CD4-positive, alpha-beta memory T cell (primary cell): ENCODE measurements at places on chromosomes 1 and 21. TPM values are rescaled to one million over a fixed set of nuclear protein-coding genes. Genes with fewer than 3 reads are reported as not detected.

ERMAP gene
- 4.1 TPM for polyA plus RNA-seq

DNA sequence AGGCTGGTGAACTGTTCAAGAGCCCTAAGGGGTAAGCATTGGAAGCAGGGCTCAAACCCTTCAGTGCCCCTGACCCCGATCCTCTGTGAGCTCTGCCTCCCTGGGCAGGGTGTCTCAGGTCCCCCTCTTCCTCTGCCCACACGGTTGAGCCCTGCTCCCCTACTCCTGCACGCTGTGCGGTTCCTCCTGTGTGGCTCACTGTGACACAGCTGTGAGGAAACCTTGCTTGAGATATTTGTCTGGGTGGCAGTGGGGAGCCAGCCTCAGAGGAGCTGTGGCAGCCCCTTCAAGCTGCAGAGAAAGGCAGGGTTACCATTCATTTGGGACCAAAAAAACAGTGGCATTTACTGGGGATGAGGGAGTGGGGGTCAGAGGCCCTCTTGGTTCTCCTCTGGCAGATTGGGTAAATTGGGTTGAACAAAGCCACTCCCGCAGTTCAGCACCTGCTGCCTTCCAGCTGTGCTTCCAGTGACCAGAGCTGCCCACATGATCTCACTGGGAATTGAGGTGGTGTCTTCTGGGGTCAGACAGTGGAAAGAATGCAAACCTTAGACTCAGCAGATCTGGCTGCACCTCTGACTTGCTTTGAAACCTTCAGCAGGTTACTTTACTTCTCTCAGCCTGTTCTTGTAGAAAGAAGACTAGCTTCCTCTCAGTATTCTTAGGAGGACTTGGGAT lies 60.6 kb upstream of the CD1D start:
- H3K4me1 ChIP-seq = peaks cover 11% of the 10 kb centered on the region
- no peak for DNase-seq
- H3K27me3 ChIP-seq = peaks cover 14% of the 10 kb centered on the region
- H3K4me3 ChIP-seq = no peak overlapping the region
- no peaks in the 10 kb centered on the region for H3K36me3 ChIP-seq

GRCh38 chr1:36157973-36158826 lies 2.2 kb downstream of the MAP7D1 start:
- no peaks in the 10 kb centered on the region for H3K36me3 ChIP-seq
- H3K27ac ChIP-seq = peak overlapping the region; percentile 96
- H3K4me3 ChIP-seq = peak overlapping the region; percentile 69
- H3K27me3 ChIP-seq = no peaks in the 10 kb centered on the region
- DNase-seq = no peak
- H3K4me1 ChIP-seq = peaks cover 75% of the 10 kb centered on the region

GRCh38 chr1:171748651-171749050 lies 6.8 kb upstream of the VAMP4 start:
- no peak overlapping the region for H3K27ac ChIP-seq
- DNase-seq = no peak
- no peaks in the 10 kb centered on the region for H3K27me3 ChIP-seq
- H3K4me1 ChIP-seq = peaks cover 5% of the 10 kb centered on the region

- no peaks in the 10 kb centered on the region for H3K4me1 ChIP-seq
- H3K27me3 ChIP-seq = no peaks in the 10 kb centered on the region
- DNase-seq = no peak
- no peak overlapping the region for H3K27ac ChIP-seq
Observed at GRCh38 chr1:236336084-236336483, 54.3 kb upstream of the ERO1B start.
